Hepatic stellate cell (primary cell): ENCODE measurements at places on chromosomes 7 and 10.

GRCh38 chr10:33215635-33216034 lies 118.8 kb downstream of the NRP1 start:
- no peak for DNase-seq

DNA sequence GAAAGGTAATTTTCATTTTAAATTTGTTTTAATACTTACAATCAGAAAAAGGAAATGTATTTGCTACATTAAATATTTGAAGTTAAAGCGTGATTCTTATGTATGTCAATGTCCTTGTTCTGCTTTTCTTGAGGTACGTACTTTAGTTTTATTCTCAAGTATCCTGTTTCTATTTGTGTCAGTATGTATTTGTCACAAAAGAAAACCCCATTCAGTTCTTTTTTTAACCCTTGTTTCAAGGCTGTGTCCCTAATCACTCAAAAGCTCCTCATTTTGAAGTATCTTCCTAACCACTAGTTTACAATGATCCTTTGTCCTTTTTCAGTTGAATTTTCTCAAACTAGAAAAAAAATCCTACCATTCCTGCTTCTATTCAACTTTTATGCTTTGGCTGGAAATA lies 25.2 kb downstream of the NHLRC2 start:
- no peak for DNase-seq

DNA sequence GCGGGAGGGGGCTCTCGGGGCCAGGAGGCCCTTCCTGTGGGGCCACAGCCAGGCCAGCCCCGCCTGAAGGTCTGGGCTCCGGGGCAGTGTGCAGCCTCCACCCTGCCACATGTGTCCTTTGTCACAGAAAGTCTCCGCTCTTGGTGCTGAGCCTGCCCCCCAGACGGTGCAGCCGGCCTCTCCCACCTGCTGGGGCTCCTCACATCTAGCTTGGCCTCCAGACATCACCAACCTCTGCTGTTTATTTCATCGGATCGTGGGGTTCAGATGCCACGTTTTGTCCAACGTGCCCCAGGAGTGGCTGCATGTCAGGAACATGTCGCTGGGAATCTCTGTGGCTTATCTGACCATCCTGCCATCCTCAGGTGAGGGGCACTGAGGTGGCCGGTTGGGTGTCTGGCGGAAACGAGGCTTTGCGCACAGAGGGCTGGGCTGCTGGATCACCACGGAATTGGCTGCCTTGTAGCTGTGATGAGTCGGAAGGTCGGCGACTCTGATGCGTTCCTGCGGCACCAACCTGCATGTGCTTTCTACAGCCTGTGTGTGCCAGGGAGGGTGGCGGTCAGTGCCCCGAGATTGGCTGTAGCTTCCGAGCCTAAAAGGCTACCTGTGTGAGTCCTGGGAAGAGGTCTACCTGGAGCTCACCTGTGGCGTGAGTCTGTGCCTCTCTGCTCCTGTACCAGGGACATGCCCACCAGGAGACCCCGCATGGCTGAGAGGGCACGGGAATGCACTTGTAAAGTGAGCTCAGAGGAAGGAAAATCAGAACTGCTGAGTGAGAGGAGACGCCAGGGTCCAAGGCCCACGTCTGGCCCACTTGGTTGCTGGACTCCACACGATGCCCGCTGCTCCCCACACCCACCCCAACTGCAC lies 316.4 kb downstream of the DNAJB6 start:
- no peak for DNase-seq

GRCh38 chr7:30604901-30605300 lies 10.2 kb downstream of the GARS1 start:
- DNase-seq: no peak

DNA sequence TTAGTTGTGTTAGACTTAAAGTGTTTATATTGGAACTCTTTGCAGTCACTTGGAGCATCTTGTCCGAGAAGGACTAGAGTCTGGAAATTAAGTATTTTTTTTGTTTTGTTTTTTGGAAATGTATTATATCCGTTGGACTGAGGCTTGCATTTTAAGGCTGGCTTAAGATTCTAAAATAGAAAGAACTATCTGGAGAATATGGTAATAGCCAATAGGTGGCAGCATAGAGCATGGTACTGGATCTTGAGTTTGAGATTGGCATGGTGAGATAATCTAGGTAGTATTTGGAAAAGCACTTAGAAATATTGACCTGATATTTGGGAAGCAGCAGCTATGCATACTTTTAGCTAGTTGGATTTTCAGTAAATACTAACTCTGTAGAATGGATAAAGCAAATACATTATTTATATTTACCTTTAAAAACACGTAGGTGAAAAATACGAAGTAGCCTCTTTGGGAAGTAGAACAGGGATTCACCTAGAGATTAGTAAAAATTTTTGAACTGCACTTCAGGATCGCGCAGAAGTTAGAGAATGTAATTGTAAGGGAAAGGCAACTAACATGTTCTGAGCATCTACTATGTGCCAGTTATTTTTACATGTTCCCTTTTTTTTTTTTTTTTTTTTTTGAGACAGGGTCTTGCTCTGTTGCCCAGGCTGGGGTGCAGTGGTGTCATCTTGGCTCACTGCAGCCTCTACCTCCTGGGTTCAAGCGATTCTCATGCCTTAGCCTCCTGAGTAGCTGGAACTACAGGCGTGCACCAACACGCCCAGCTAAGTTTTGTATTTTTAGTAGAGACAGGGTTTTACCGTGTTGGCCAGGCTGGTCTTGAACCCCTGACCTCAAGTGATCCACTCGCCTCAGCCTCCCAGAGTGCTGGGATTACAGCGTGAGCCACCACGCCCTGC lies 78.6 kb downstream of the LCOR start:
- peak; percentile 36 for DNase-seq

DNA sequence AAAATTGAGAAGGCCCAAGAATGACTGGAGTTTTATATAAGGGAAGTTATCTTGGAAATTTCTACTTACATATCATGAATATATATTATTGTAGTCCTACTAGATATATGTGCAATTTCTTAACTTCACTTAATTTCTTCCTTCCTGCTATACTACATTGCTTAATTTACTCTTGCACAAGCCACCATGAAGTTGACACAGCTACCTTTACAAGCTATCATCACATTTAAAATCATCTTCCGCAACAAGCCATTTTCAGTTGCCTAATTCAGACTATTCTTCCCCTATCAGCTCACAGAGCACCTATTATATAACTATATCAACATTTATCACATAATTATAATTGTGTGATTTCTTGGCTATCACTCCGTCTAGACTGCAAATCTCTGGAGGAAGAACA lies 418.4 kb downstream of the PARD3 start:
- no peak for DNase-seq

DNA sequence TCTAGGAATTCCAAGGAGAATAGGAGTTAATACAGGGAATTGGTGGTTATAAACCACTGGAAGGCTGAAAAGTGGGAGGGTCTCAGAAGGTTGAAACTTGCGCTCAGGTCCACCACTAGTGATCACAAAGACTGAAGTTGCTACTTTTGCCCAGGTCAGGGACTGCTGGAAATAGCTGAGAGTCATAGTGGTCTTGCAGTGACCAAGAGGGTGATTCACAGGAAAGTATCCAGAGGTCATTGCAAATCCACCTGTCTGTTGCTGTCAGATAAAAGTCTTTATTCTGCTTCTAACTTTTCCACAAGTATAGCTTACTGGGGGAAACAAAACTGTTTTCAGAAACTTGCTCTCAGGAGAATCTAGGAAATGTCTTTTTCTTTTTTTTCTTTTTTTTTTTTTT lies 211.5 kb upstream of the PRSS1 start:
- no peak for DNase-seq

DNA sequence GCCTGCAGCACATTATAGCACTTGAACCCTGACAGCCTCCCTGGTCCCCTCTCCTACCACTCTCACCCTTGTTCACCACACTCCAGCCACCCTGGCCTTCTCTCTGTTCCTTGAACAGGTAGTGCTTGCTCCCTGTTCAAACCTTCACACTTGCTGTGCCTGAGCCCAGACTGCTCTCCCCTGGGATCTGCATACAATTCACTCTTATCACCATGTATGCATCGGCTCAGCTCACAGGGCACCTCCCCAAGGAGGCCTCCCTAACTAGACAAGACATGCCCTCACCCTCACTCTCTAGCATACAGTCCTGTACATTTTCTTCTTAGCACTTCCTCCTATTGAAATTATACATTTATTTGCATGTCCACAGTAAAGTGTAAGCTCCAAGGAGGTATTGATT lies 59.3 kb downstream of the FAM13C start:
- no peak for DNase-seq

DNA sequence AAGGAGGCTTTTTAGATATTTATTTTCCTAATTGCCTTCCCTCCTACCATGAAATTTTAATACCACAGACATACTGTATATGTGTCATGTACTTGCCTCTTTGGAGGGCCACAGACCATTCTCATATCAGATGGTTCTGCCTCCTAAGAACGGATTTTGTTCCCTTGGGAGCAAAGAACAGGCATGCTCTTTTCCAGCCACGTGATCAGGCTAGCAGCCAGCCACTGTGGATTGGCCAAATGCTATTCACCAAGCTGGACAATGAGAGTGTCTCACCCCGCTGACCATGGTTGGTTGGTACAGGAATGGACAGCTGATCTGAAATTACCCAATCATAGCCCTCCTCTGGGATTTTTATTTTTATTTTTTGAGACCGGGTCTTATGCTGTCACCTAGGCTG lies 21.5 kb upstream of the CRHR2 start:
- no peak for DNase-seq

- DNase-seq: peak; percentile 42
Observed at GRCh38 chr7:97006055-97006815, 882 bp downstream of the DLX6 start.
